Fibroblast of skin of left quadriceps (primary cell): ENCODE measurements at places on chromosomes 1 and 21.

DNA sequence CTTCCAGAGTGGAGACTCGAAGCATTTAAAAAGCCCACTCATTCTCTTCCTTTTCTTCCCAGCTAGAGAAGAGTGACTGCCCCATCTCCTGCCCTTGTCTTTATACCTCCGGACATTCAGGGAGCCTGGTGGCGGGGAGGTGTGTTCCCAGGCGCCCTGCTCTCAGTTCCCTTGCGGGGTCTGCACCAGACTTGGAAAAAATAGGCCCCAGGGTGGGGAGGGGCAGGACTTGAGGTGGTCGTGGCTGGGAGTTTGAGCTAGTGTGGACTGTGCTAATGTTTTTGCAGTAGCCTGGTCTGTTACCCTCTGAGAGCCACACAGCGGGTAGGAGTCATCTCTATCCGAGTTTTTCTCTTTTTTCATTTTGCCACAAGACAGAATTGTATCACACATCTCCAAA is 139.1 kb downstream of the PEX14 start:
- DNase-seq = no peak

DNA sequence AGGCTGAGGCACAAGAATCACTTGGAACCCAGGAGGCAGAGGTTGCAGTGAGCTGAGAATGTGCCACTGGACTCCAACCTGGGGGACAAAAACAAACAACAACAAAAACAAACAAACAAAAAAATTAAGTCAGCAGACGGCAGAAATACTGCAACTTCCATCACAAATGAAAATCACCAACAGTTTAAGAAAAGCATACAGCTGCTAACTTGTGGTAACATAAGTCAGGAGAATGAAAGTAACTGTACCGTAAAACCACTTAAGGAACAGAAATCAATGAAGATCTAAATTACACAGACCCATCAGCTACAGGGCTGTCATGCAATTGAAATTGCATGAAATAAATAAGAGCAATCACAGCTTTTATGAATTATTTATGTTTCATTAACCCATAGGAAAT is 25.0 kb downstream of the MCOLN2 start:
- no peak for DNase-seq

DNA sequence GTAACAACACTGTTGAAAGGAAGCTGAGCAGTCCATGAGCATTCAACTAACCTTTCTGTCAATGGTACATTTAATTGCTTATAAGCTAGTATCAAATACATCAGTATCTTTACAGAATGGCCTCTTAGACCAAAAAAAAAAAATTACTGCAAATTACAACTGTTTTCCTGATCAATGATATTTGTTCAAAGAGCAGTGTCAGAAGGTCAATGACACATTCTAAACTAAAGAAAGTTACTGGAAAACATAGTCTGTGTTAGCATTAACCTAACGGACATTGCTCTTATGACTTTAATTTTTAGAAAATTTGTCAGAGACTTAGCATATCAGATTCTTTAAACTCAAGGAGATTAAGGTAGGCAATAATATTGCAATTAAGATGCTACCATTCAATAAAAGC is 162.5 kb downstream of the KCNT2 start:
- no peak for DNase-seq

DNA sequence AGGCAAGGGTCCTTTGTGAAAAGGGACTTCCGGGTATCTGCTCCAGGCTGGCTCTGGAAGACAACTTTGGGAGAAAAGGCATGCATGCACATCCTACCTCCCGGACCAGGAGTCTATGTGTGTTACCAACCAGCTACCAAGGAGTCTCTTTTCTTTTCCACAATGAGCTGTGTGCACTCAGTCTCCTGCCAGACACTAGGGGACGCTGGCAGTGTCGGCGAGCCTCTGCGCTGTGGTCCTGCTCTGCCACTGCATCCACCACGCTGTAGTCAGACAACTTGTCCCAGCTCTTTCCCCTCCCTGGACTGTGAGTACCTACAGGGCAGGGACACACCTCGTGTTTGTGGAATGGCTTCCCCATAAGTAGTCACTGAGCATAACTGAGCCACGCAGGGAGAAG is 5.1 kb upstream of the SSR2 start:
- DNase-seq = no peak

DNA sequence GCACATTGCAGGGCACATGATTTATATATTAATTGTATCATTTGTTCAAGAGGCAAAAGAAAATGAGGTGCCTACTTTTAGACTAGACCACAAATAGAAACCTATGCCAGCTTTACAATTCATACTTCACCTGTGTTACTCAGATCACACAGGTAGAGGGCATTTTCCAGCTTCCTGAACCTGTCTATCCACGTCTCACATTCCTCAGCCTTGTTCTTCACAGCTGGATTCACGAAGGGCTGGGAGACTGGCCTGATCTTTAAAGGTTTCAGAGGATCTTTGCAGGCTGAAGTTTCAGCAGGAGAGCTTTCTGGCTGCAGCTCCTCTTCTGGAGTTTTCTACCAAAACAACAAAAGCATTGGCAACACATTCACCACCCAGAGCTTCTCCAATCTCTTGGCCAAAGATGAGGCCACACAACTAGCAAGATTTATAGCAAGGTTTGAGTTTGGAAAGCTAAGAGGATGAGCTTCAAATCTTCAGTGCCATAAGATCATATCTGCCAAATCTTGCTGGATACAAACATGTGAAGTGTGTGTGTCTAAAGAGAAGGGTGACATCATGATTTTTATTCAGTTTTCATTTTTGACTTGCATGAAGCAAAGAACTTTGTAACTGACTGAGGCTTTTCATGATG is 71.0 kb upstream of the CYP2J2 start:
- no peak for DNase-seq

GRCh38 chr1:51215169-51215568 is 20.9 kb upstream of the RNF11 start:
- DNase-seq = no peak
